ENCODE measurements at places on chromosomes 11 and 22.

- no peak for DNase-seq
These were observed 104.1 kb upstream of the E2F8 start for GRCh38 chr11:19344661-19345518.

DNA sequence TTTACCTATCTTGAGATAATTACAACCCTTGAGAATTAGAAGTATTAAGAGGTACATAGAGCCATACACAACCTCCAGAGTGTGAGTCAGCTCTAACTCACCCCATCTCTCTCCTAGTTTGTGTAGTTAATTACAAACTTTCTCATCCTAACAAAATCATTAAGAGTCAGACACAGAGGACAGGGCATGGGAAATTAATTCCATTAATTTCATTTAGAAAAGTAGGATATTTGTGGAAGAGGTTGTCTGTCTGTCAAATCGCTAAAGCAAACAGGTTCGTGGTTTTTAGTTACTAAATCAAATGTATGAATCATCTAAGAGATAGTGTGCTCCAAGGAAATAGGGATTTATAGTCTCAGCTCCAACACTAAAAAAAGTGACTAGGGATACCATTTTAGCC, 1261.4 kb upstream of the TENM4 start:
- DNase-seq, result no peak

GRCh38 chr11:65947133-65947532, 1.9 kb downstream of the TSGA10IP start:
- DNase-seq, result no peak

DNA sequence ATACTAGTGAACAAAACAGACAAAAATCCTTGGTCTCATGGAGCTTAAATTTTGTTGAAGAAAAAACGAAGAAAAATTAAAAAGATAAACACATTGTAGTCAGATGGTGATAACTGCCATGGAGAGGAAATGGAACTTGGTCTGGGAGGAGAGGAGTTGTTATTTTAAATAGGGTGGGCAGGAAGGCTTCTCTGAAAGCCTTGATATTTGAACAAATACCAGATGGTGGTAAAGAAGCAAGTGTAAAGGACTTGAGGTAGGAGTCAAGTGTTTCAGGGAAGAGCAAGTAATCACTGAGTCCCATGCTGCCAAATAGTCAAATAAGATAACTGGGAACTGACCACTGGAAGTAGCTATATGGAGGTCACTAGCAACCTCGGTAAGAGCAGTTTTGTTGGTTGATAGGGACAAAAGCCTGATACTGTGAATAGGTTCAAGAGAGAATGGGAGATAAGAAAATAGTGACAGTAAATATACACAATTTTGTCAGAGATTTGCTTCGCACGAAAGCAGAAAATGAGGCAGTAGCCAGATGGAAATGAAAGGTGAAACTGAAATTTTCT, 55.1 kb downstream of the SESN3 start:
- DNase-seq, result no peak

GRCh38 chr11:124724979-124725718, 14.6 kb upstream of the NRGN start:
- DNase-seq, result no peak

GRCh38 chr11:27385245-27385644, 22.2 kb upstream of the CCDC34 start:
- no peak for DNase-seq

DNA sequence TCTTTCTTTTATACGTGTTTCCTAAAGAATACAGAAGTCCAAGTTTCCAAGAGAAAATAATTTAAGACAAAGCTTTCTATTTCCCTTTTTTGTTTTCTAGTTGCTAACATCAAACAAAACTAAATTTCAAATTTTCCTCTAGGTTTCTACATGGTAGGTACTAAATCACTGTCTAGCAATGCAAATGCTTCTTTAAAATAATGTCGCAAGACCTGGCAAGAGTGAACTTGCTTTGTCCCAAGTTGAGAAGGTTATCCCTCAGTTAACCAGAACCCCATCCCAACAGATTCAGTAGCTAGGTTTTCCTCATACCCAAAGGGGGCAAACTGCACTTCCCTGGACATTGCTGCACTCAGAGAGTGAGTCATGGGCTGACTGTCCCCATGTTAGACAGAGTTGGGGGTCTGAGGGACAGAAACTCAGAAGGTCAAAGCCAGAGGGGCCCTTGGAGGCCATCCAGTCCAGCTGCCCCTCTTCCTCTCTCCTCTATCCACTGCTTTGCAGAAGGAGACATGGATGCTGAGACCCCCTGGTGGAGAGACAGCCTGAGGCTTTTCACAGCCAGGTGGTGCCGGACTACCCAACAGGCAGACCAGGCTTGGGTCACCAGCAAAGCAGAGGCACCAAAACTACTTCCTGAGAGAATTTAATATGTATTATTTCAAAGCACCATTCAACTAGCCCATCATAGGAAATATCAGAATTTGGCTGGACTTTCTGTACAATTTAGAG, 23.1 kb downstream of the OR2AT4 start:
- DNase-seq, result no peak

GRCh38 chr22:43272301-43272700, 70.9 kb downstream of the SCUBE1 start:
- DNase-seq, result no peak

DNA sequence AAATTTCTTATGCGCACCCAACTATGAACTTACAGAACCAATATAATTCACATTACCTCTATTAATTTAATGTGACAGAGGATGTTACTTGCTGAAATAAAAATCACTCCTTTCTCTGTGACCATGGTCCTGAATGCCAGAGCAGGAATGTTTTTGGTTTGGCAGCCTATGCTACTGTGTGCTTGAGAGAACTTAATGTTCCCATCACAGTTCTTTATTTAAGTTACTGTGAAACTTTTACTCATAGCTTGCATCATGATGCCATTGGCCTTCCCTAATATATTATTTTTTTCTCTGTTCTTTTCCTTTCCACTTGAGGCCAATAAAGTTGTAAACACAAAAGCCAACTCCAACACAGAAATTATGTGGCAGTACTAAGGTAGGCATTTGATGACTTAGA, 142.2 kb downstream of the FAM76B start:
- no peak for DNase-seq

DNA sequence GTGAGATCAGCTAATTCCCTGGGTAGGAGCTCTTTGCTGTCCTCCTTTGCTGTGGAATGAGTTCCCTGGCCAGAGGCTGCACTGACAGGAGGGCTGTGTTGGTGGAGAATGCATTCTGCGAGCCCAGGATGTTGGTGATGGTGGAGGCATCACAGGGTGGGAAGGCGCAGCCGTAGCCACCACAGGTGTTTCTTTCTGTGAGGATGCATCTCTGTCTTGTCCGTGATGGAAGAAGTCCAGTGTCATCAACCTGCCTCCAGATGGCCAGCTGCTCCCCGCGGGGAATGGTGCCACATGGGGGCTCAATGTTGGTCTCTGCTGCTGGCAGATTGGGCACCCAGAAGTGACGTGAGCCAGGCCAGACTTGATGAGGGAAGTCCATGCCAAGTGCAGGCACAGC, 972.1 kb downstream of the TBC1D22A start:
- no peak for DNase-seq

DNA sequence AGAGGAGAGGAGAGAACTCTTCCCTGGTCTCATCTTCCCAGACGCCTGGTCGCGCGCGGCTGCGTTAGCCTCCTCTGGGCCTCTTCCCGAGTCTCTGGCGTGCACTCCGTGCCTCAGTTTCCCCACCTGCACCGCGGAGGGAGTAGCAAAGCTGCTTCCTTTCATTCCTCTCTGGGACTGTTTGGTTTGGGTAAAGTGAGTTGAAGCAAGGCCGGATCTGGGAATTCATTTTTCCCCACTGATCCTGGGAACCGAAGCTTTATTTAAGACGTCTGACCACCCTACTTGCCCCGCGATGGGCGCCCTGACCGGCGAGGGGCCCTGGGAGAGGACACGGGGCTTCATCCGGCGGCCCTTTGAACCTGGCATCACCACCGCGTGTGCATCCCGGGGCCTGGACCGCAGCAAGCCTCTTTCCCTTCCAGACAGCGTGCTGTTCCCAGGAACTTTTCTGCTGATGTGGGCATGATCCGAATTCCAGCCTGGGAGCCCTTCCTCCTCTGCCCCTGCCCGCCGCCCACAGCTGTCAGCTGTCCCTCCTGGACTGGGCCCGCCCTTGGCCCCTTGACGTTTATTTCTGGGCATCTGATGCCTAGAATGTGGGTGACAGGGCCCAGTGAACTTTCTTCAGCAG, 758 bp downstream of the LDLRAD3 start:
- DNase-seq, result no peak

DNA sequence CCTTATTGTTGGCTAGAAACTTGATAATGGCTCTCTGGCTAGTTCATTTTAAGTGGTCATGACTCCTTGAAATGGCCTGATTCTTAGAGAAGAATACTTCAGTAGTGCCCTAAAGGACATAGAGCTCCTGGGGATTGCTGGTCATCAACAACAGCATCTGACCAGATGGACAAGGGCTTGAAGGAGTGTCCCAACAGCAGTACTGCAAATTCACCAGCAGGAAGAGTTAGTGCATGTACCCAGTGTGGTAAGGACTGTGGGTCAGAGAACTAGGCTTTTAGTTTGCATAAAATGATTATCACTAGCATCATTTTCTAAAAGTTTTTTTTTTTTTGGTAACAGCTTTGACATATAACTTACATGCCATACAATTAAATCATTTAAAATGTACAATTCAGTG, 39.5 kb upstream of the CUL5 start:
- no peak for DNase-seq

DNA sequence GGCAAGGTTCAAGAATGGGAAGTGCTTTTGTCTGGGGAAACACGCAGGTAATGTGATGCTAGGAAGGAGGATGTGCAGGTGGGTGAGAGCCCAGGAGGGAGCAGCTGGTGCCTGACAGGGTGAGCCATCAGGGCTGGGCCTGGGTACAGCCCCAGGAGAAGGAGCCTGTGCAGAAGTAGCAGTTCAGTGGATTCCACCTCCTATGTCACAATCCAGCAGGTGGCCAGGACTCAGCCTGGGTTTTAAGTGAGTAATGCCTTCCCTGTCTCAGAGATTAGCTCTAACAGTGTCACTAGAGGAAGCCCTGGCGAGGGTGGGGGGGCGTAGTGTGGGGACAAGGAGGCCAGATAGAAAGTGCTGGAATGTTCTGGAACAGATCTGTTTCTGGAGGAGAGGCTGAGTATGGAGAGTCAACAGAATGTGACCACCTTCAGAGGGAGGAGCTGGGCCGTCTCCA, 8.1 kb downstream of the RIC8A start:
- no peak for DNase-seq

DNA sequence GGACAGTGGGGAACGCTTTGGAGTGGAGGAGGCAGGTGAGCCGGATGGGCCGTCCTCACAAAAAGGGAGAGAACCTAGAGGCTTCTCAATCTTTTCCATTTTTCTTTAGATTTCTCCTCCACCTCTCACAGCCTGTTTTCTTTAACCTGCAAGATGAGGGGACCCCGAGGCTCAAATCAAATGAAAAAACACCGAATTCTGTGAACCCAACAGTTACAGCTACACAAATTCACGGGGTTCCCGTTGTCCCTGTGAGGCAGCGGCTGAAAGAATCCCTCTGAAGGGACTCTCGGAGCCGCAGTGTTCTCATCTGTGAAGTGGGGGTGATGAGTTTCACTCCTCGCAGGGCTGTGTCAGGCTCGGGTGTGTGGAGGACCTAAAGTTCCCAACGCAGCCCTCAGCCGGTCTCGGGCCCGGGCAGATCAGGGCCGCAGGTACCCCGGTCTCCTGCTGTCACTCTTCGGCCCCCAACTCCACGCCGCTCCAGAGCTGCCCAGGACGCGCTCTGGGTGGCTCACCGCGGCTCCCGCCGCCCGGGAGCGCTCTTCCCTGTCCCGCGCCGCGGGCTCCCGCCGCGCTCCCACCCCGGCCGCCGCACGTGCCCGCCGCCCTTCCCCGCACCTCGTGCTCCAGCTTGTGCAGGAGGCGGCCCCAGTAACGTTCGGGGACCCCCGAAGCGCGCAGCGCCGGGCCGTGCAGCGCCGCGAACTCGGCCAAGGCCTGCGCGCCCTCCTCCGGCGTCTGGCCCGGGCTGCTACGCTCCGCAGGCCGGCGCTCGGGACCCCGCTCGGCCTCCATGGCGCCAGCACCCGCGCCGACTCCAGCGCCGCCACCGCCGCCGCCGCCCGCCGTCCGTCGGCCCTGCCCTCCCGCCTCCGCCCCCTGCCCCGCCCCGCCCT, at the start of gene TTLL12:
TTLL12 (minus strand) TSS at position 863 of the 899 bp plus-strand sequence; CDS start at position 798, 65 bp downstream.
- no peak for DNase-seq

DNA sequence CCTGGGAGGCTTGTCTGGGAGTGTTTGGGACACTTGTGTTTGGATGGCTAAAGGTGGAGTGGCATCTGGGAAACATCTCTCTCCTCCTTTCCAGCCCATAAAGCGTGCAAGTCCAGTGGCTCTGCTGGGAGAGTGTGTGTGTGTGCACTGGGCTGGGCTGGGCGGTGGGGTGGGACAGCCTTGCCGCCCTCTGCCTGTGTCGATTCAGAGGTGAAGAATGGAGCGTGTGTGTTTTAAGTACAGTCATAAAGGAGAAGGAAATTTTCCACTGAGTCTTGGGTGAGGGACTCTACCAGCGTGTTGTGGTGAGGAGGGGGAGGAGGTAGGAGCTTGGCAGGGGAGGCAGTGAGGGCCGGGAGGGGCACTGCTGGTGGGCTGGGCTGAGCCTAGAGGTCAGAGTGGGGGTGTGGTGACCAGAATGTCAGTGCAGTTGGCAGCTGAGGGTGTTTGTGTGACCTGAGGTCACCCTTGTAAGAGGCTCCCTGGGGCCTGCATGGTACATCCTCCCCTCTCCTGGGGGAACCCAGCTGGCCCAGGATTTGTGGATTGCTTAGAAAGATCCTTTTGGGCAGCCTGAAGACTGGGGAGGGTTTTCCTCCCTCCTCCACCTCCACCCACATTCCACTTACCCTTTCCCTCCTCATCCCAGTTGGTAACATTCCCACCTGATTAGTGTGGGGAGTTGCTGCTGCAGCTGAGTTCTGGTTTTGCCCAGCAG, 1.7 kb downstream of the TIMP3 start:
- no peak for DNase-seq

GRCh38 chr11:10386361-10386760, 68.7 kb upstream of the AMPD3 start:
- no peak for DNase-seq

GRCh38 chr11:110832539-110832938, 120.3 kb upstream of the ARHGAP20 start:
- no peak for DNase-seq

- no peak for DNase-seq
These were observed 618.0 kb downstream of the BRD1 start for GRCh38 chr22:49209452-49210195.

- no peak for DNase-seq
These were observed 12.0 kb downstream of the P2RY6 start for GRCh38 chr11:73284106-73284505.

DNA sequence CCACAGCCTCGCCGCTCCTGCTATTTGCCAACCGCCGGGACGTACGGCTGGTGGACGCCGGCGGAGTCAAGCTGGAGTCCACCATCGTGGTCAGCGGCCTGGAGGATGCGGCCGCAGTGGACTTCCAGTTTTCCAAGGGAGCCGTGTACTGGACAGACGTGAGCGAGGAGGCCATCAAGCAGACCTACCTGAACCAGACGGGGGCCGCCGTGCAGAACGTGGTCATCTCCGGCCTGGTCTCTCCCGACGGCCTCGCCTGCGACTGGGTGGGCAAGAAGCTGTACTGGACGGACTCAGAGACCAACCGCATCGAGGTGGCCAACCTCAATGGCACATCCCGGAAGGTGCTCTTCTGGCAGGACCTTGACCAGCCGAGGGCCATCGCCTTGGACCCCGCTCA, 35.5 kb downstream of the LRP5 start:
- DNase-seq, result no peak

All from AG09309 (cell line).